ENCODE measurements at places on chromosomes 5 and 9. TPM values are rescaled to one million over a fixed set of nuclear protein-coding genes. Genes with fewer than 3 reads are reported as not detected.

- no peak for DNase-seq
These were observed 273.4 kb downstream of the KCNN2 start for GRCh38 chr5:114634967-114635901.

DNA sequence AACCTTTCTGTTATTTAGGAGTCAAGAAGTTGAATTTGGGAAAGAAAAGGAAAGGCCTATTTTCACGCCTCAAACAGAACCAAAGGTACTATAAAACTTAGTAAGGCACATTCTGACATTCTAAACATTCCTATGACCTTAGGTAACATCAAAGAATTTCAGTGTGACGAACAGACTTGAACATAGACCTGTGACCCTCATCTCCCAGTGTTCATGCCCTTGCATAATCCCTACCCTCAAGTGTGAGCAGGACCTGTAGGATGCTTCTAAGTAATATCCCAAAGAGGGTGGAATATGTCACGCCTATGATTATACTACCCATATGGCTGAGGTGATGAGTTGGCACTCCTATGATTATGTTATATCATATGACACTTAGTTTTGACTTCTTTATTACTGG lies 540.9 kb downstream of the KIF4B start:
- no peak for DNase-seq

GRCh38 chr5:17309462-17309861 lies 92.0 kb downstream of the BASP1 start:
- DNase-seq: no peak

- DNase-seq: no peak
These were observed 46.7 kb downstream of the VAV2 start for GRCh38 chr9:133945314-133945975.

GRCh38 chr9:95409650-95410426 lies 92.3 kb upstream of the FANCC start:
- no peak for DNase-seq

DNA sequence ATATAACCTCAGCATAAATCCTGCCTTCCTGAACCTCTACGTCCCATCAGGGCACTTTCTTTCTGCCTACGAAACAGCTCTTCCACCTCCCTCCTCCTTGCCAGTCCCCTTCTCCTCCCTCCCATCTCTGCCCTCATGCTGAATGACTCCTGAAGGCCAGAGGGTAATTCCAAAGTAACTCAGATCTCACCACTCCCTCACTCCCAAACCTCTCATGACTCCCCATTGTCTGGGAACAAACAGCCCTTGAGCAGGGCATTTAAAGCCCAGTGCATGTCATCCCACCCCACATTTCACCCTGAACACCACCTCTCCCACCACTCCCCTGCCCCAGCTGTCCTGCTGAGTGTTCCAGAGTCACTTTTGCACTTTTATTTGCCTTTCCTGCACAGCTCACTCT lies 8.9 kb upstream of the FBP1 start:
- DNase-seq: no peak

DNA sequence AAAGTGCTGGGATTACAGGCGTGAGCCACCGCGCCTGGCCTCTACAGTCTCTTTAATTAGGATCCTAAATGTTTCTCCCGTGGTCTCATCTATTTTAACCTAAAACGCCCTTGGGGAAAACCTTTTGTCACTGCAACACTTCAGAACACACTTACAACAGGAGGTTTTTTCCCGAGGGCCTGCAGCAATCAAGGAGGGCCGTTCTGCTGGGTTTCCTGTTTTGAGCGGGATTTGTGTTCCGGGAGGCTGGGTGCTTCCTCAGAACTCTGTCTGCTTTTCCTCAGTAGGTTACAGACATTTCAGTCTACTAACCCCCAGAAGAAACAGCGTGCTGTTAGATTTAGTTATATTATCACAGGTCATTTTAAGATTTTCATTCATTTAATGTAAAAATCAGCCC lies 65.4 kb upstream of the IRX4 start:
- DNase-seq: no peak

GRCh38 chr5:135208555-135208902 lies 174.5 kb upstream of the PITX1 start:
- DNase-seq: no peak

- no peak for DNase-seq
These were observed 19.3 kb downstream of the DMRT3 start for GRCh38 chr9:995781-996180.

DNA sequence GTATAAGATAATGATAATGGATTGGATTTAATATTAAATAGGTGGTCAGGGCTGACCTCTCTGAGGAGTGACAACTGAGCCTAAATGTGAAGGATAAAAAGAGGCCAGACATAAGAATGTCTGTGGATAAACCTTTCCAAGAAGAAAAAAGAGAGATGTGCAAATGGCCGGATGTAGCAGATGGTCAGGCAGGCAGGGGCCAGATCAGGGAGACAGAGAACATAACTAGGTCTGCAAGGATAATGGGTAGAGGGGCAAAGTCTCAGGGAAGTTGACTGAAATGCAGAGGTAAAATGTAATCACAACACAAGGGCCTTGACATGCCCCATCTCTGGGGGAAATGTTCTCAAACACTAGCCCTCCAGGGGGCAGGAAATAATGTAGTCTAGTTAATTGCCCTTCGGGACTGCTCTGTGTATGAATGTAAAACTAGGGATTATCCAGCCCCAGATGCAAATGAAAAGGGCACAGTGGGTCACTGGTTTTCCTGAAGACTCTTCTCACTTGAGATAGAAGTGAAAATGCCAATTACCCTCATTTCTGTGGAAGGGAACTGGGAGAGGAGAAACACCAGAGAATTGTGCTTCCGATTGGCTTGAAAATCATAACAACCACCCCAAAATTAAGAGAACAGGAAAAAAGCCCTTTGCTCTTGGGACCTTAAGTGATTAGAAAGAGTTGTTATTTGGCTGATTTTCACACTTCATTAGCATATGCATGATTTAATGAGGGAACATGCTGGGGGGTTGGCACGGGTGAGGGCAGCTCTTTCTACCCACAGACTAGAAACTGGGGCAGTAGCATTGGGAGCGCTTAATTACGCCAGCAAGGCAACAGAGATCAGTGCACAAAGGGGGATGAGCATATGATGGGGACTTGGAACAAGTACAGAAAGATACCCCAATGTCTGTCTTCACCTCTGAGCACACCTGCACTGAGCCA lies 88.6 kb downstream of the PPP2R2B start:
- no peak for DNase-seq

DNA sequence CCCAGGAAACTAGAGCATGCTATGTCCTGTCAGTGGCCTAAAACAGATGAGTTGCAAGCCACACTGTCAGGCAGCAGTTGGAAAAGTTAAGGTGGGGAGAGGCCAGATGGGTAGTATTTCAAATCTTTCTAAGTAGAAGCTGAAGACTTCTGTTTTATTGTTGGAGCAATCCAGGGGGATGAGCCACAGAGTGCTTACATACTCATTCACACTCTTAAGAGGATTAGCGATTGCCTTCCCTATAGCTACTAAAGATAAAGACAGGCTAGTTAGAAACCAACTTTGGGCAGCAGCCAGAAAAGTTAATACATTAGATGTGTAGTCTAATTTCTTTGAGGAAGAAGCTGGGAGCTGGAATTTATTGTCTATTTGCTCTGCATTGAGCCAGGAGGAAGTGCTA lies 61.7 kb upstream of the ELAVL2 start:
- no peak for DNase-seq

DNA sequence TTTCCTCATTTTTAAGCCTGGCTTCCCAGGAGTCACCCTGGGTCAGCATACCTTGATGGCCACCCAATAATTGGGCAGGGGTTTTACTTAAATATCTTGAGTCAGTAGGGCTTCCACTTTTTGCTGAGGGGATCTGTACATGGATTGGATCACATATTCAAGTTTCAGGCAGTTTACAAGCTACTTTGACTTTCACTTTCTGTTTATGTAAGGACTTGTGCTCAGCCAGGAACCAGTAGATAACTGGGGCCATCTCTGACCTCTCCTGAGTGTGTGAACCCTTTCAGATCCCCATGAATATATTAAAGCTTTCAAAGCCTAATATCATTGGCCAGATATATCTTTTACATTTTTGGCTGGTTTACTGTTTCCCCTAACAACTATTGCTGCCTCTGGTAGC lies 45.1 kb downstream of the SLCO6A1 start:
- DNase-seq: no peak

- no peak for DNase-seq
These were observed 17.7 kb downstream of the RAD1 start for GRCh38 chr5:34897646-34898045.

DNA sequence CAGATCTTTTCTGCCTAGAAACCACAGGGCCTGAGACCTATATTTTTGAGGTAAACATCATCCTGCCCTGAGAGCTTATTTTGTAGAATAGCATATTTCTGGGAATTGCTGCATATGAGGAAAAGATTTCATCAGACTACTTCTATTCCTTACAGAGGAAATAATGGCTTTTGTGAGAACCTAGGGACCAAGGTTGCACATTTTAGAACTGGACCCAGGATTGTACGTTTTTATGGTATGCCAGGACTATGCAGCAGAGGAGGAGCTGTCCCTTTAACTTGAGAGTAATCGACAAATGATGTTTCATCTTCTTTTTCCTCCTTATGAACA lies 2.2 kb upstream of the ALDH1A1 start:
- DNase-seq: no peak

DNA sequence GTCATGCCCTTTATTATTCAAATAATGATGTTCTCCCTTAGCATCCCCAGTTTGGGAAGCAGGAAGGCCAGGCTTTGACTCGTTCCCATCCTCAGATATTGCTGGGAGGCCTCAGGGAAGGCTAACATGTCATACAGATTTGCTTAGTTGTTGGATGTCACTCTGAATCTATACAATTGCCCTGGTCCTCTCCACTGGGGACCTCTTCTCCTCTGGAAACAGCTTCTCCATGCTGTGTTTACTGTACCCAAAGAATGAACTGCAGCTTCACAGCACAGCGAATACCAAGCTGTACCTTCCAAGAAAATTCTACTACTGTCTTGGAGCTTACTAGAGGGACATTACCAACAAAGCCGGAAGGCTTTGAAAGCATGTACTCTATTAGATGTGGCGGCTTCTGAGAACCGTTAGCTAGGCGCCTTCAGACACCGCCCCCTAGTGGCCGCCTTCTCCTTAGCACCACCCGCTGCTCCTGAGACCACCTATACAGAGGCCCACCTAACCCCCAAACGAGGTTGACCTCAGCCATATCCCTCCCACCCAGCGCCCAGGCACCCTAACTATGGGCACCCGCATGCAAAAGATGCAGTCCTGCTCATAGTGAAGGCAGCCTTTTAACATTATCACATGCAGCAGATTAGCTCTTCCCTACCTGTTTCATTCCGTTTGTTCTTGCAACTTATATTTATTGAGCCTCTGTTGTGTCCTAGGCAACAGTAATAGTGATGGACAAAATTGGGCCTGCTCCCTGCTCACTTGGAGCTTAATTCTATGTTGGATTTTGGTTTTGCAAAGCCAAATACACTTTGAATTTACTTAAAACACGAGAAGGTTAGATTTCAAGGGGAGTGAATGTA lies 34.9 kb upstream of the FOXI1 start:
- DNase-seq: no peak

GRCh38 chr5:122435234-122435633 lies 123.2 kb downstream of the SNCAIP start:
- DNase-seq: no peak

DNA sequence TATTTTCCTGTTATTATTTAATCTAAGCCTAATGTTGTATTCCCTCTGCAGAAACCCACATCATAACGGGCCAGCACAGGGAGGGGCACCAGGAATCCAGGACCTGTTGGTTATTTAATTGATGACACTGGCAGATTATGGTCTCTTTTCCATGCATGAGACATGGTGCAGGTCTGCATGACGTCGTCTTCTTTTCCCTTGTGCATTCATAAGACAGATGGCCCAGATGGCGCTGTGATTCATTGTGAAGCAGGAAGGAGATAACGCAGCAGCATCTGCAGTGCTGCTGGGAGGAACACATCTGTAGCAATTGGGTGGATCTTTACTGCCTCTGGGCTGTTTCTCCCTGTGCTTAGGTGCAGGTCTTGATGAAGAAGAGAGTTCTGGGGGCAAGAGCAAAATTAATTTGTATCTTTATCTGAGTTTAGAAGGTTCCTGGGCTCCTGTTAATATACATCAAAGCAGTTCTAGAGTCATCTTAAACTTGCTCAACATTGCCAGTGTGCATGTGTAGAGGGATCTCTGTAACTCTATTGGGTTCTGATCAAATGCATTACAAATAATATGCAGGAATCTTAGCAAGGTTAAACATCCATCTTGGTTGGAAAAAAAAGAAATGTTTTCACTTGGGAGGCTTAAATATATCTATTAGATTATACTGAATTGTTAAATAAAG lies 176.1 kb downstream of the PCSK1 start:
- no peak for DNase-seq

Gene RUSC2
- 17.2 TPM for total RNA-seq

Gene FUT7
- not detected for total RNA-seq

Gene MEGF10
- 8.7 TPM for total RNA-seq

Gene SH3GL2
- total RNA-seq: 4.5 TPM

Gene IFNA2
- total RNA-seq: not detected

Gene AK8
- total RNA-seq: 1.0 TPM

Gene TRAF2
- total RNA-seq: 7.9 TPM

Gene OR1Q1
- not detected for total RNA-seq

Data from urinary bladder (tissue), 4 donors.